ENCODE measurements at places on chromosomes 5 and 9.

- DNase-seq = no peak
- H3K4me3 ChIP-seq = peak overlapping the region; percentile 13
- H3K27me3 ChIP-seq = no peaks in the 10 kb centered on the region
These were observed 206.4 kb downstream of the ENC1 start for GRCh38 chr5:74433896-74434829.

DNA sequence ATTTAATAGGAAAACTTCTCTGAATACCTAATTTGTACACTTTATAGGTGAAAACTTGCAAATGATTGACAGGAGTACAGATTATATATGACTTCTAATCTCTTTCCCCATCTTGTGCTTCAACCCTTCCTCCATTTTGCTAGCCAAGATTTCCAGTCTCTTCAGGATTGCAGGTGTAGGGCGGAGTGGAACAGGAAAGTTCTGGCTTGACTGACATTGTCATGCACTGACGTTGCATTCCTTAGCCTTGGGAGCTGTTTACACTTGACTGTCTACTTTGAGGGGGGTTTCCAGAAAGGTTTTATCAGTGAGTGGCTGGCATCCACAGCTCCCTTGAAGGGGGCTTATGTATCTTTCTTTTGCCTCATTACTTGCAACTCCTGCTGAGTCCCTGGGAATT lies 34.1 kb upstream of the GRIA1 start:
- no peak overlapping the region for H3K27ac ChIP-seq
- DNase-seq = no peak
- H3K36me3 ChIP-seq = no peaks in the 10 kb centered on the region
- H3K4me1 ChIP-seq = no peaks in the 10 kb centered on the region
- H3K4me3 ChIP-seq = no peak overlapping the region

DNA sequence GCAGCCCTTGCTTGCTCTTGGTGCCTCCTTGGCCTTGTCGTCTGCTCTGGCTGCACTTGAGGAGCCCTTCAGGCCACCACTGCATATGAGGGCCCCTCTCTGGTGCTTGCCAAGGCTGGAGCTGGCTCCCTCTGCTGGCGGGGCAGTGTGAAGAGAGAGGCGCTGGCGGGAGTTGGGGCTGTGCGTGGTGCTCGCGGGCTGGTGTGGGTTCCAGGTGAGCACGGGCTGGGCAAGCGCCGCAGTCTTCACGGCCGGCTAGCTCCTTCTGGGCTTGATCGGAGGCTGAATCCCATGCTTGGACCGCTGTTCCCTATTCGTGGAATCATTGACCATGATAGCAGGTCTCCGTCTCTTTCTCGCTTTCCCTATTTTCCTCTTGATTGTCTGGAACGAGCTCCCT lies 56.5 kb downstream of the XRCC4 start:
- H3K4me1 ChIP-seq = no peaks in the 10 kb centered on the region
- H3K4me3 ChIP-seq = no peak overlapping the region
- H3K36me3 ChIP-seq = no peaks in the 10 kb centered on the region
- H3K27ac ChIP-seq = no peak overlapping the region

DNA sequence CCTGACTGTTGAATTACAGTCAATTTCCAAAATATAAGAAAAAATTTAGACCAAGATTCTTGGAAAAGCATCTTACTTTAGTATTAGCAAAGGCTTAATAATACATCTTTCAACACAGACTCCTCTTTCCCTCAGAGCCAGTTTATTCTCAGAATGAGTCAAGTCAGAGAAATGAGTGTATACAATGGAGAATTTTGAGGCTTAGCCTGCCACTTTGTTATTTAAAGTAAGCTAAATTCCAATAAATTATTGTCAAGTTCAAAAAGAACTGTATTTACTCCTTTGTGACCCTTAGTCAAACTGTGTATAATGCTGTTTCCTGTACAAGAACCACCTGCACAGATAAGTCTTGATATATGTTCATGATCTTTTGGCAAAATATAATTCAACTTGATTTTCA lies 428.5 kb upstream of the ITGA1 start:
- H3K4me1 ChIP-seq = no peaks in the 10 kb centered on the region
- no peak overlapping the region for H3K4me3 ChIP-seq
- H3K27me3 ChIP-seq = no peaks in the 10 kb centered on the region
- H3K36me3 ChIP-seq = no peaks in the 10 kb centered on the region
- no peak for DNase-seq

GRCh38 chr9:130239741-130240241 lies 25.8 kb upstream of the HMCN2 start:
- no peak for DNase-seq
- no peak overlapping the region for H3K27ac ChIP-seq
- no peaks in the 10 kb centered on the region for H3K36me3 ChIP-seq
- no peaks in the 10 kb centered on the region for H3K4me1 ChIP-seq
- no peak overlapping the region for H3K4me3 ChIP-seq
- no peaks in the 10 kb centered on the region for H3K27me3 ChIP-seq

GRCh38 chr5:96094904-96095303 lies 133.3 kb upstream of the ELL2 start:
- H3K36me3 ChIP-seq = no peaks in the 10 kb centered on the region
- no peaks in the 10 kb centered on the region for H3K27me3 ChIP-seq
- no peak overlapping the region for H3K27ac ChIP-seq
- H3K4me3 ChIP-seq = no peak overlapping the region
- no peak for DNase-seq

DNA sequence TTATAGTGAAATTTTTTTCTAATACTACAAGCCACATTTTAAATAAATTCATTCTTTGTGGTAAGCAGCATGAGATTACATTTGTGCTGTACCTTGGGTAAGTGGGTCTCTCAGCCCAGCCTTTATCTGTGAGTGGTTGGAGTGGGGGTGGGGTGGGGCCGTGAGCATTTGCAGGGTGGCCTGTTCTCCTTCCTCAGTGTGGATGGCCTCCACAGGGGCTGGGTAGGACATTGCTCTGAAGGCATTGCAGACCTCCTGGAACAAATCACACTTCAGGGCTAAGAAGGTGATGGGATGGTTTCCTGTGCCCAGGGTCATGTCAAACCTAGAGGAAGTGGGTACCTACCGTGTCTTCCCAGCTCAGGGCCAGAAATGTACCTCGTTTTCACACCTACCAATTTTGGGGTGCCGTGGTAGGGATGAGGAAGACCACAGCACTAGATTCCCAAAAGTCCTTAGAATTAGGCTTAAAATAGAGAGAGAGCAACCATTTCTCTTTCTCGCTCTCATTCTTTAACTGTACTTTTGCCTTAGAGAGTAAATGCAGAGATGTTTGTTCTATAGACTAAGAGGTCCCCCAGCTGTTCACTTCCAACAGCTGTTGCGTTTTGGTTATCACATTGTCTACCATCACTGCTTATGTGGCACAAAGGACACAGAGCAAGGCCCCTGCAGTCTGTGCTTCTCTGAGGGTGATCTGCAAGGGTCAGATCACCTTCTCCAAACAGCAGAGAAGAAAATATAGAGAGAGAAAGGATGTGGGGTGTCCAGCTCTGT lies 83.4 kb upstream of the CTSL start:
- no peaks in the 10 kb centered on the region for H3K36me3 ChIP-seq
- H3K4me1 ChIP-seq = no peaks in the 10 kb centered on the region
- DNase-seq = no peak
- H3K27ac ChIP-seq = no peak overlapping the region
- H3K27me3 ChIP-seq = peaks cover 16% of the 10 kb centered on the region
- no peak overlapping the region for H3K4me3 ChIP-seq

GRCh38 chr9:81613002-81613812 lies 76.1 kb downstream of the TLE1 start:
- H3K27ac ChIP-seq = peak overlapping the region; percentile 87
- H3K4me1 ChIP-seq = no peaks in the 10 kb centered on the region
- peak overlapping the region; percentile 37 for H3K4me3 ChIP-seq
- H3K27me3 ChIP-seq = no peaks in the 10 kb centered on the region

GRCh38 chr5:148956477-148957385 lies 106.1 kb downstream of the SH3TC2 start:
- no peak overlapping the region for H3K4me3 ChIP-seq
- H3K27me3 ChIP-seq = no peaks in the 10 kb centered on the region
- no peak overlapping the region for H3K27ac ChIP-seq
- no peaks in the 10 kb centered on the region for H3K4me1 ChIP-seq
- H3K36me3 ChIP-seq = no peaks in the 10 kb centered on the region

GRCh38 chr5:33726422-33727165 lies 165.2 kb downstream of the ADAMTS12 start:
- peak overlapping the region; percentile 25 for H3K27ac ChIP-seq
- H3K4me3 ChIP-seq = no peak overlapping the region
- H3K27me3 ChIP-seq = no peaks in the 10 kb centered on the region
- H3K4me1 ChIP-seq = no peaks in the 10 kb centered on the region

DNA sequence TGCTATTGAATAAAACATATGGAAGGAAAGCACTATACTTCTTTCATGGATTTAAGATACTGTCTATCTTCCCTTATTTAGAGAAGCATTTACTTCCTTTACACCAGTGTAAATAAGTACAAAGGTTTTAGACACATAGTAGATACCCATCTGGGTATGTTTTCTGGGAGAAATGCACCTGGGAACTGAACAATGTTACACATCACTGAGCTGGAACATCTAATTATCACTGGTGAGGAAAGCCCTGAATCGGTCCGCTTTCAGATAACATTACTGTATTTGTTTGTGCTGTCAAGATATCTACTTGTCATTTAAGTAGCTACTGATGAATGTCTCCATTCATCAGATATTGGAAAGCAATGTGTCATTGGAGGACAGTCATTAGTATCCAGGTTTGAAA lies 964.7 kb upstream of the PTPRD start:
- H3K27me3 ChIP-seq = no peaks in the 10 kb centered on the region
- DNase-seq = no peak

Measured in breast epithelium (tissue), 4 donors.